ENCODE measurements at places on chromosomes 4 and X.

DNA sequence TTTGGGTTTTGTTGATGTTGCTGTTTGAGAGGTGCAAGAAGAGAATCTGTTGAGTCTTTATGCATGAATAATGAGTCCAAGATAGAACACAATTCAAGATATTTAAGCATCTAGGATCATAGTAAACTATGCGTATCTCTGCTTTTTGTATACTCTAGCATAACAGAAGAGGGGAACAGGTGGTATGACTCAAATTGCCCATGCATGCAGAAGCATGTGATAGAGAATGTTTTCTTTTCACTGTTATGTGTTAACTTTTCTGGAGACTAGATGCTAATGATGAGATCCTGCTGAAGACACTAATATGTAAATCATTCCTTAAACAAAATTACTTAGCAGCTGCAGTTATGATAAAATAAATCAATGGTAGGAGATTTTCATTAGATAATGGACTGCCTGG, 165.3 kb upstream of the FTHL17 start:
- DNase-seq, result no peak

GRCh38 chrX:68953331-68953730, 124.5 kb downstream of the EFNB1 start:
- no peak for DNase-seq

- no peak for DNase-seq
Measured at GRCh38 chr4:114282937-114283336, 303.5 kb upstream of the ARSJ start.

DNA sequence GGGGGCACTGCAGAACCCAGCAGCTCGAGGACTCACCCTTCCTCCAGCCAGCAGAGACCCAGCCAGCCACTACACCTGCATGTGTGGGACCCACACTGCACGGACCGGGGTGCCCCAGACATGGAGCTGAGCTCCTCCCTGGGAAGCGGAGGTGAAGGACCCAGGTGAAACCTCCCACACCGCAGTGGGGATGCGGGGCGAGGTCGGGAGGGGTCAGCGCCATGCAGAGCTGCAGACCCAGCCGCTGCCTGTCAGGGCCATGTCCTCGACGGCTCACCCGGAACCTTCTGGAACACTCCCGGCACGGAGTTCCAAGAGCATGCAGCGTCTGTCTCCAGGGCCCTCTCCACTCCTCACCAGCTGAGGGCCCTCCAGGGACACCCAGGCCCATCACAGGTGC, 42.6 kb downstream of the GAK start:
- DNase-seq, result no peak

DNA sequence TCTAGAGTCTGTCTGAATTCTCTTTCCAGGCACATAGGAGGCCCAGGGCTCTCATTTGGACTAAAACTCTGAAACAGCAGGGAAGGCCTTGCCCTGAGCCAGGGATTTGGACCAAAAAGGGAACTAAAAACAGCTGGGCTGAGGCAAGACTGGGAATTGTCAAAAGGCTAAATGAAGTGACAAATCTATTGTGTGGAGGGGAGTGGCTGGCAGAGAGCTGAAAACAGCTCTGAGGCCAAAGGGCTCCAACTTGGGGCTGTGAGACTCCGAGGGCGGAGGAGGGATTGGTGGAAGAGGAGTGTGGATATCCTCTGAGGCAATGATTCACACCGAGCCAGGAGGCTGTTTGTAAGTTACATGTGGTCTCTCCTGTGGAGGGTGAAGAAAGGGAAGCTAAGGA, 63.2 kb downstream of the PHEX start:
- no peak for DNase-seq

DNA sequence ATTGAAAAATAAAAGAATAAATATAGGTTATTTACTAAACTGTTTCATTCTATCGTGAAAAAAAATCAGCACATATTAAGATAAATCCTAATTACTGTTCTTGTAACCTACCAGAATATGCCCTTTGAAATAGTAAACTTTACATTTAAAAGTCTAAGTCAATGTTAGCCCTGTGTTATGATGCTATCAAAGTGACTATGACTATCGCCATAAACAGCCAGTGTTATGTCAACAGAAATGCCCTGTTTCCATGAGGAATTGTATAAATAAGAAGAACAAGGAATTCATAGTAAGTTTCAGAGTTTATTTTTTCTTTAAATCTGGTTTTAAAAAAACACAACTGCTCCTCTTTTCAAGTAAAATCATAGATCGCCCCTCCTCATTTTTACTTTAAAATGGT, 11.4 kb downstream of the NR3C2 start:
- no peak for DNase-seq

DNA sequence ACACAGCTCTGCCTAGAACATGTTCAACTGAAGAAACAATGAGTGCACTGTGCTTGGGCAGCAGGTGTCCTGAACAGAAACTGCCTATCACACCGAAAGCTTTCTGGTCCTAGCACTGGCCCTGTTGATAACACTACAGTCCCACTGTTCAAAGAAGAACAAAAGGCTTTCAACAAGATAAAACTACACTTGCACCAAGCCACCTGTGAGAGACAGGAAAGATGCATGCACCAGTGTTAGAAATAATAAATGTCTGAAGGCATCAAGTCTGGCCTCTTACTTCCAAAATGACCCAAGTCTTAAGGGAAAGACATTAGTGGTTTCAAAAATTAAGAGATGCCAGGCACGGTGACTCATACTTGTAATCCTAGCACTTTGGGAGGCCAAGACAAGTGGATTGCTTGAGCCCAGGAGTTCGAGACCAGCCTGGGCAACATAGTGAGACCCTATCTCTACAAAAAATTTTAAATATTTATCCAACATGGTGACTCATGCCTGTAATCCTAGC, 68.7 kb downstream of the APBB2 start:
- DNase-seq, result no peak

DNA sequence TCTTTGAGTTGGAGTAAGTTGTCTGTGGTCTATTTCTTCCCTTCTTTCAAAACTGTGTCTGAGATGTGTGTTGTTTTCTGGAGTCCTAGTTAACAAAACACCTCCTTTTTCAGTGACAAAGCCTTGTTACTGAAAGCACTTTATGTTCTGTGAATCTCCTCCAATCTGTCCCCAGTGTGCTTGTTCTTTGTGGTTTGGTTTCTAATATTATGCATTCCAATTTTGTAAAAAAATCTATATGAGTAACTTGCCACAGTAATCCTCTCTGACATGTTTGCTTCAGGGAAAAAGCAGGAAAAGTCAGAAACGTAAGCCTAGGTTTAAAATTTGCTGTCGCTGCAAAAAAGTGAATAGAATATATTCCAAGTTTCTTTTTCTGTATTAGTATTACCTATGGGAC, 12.4 kb downstream of the PRRG1 start:
- DNase-seq, result no peak

- no peak for DNase-seq
Measured at GRCh38 chrX:121666171-121666570, 618.8 kb downstream of the GLUD2 start.

- no peak for DNase-seq
Measured at GRCh38 chr4:1983846-1984405, 24.8 kb downstream of the NELFA start.

DNA sequence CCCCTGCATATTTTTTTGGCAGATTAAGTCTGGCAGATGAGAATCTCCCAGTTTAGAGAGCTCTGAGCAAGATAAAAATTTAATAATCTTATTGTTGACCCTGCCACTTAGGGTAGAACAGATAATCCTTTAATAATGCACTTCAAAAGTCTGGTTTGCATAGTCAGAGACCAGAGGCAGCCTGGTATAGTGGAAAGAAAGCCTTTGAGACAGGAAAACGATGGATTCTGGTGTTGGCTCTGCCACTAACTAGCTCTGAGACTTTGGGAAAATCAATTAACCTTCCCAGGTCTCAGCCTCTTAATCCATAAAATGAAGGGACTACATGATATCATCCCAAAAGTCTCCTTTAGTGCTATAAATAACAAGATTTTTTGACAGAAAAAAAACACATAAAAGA, 824.5 kb downstream of the STIM2 start:
- no peak for DNase-seq

DNA sequence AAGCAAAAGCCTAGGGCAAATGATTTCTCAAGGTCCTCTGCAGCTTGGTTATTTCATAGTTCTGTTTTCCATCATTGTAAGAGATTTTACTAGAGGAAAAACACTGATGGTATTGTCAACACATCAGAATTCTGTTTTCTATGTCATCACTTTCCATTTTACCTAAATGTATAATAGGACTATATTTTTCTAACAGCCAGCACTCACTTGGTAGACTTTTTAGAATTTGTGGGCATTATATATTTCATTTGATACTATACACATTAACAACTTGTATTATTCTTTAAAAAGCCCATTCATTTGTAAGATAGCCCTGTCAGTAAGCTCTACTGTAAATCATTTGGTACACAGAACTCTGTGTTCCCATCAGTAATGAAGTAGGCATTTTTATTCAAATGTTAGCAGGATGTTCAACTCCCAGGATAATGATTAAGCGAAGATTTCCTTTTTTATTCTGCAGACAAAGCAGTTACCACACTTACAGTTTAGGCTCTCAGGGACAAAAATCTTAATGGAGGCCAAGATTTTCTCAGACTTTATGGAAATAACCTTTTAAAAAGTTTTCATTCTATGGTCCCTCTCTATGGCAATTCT, 143.6 kb upstream of the TEX13C start:
- no peak for DNase-seq

GRCh38 chrX:125621588-125621927, 301.9 kb downstream of the TEX13C start:
- no peak for DNase-seq

DNA sequence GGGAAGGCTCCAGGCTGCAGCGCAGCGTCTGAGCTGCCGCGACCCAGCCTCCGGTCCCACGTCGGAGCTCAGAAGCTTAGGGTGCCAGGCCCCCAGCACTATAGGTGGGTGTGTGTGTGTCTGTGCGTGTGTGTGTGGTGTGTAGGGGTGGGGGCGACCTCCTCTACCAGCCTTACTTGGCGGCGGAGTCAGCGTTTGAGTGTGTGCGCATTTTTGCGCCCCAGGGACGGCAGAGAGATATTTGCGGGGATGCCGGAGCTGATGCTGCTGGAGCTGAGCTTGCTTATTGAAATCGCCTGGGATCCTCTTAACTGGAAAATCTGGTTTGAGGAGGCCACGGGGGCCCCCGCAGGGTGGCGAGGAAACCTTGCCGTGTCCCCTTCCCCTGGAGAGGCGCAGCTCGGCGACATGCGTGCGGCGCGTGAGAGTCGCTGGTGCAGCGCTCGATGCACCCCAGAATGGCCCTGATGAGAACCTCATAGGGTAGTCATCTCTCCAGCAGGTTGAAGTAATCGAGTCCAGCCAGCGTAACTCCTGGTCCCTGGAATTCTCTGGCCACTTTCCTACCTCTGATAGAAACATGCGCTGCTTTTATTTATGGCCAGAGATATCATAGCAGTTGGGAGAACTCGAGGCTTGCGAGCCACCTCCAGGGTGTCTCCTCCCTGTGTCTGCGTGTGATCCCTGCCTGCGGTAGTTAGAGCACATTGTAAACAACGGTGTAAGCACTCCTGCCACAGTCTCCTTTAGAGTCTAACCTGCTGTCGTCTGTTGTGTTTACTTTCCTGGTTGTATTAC, 2.7 kb downstream of the ADGRL3 start:
- no peak for DNase-seq

DNA sequence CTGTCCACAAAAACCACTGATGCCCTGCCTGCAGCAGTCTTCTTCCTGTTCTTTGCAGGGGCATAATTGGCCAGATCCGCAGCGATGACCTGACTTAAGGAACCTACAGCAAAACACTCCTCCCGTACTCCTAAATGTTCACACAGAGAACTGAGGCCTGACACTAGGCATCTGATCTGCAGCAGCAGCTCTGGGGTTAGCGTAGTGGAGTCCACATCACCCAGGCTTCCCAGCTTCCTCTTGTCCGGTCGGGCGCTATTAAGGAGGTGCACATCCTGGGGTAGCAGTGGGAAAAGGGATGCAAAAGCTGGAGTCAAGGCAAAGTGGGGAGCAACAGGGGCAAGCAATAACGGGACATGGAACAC, 758 bp downstream of the SCFD2 start:
- DNase-seq, result peak; percentile 4

- DNase-seq, result no peak
Measured at GRCh38 chr4:28947374-28947773, 1772.8 kb upstream of the PCDH7 start.

GRCh38 chrX:50913520-50913919, 3.0 kb downstream of the BMP15 start:
- no peak for DNase-seq

GRCh38 chr4:121693450-121693849, 3.3 kb downstream of the ANXA5 start:
- no peak for DNase-seq

DNA sequence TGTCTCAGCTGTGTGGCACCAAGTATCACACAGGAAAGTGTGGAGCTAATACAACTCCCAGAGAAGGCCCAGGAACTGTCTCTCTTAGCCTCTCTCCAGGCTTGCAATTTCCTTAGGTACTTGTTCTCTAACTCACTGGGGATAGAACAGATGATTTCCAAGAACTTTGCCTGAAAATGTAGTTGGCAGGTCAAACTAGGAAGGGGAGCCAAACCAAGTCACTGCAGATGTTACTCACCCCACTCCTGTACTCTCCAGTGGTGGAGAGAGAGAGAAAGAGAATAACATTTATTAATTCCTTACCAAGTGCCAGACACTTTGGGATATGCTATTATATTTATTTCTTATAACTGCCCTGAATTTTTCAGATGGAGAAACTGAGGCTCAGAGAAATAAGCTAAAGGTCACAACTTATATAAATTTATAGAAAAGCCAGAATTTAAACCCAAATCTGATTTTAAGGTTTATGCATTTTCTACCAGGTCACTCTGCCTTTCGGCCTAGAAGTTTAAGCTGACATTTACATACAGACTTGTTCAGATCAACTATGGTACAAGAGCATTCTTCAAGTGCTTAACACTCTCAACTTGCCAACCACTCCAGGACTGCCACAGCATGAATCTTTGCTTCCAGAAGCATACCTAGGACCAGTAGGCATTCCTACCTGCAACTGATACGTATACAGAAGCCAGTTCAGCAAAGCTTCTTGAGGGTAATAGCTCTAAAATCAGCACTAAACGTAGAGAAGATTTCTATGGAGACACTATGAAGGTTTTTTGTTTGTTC, 248.6 kb upstream of the ETNPPL start:
- DNase-seq, result no peak

GRCh38 chr4:40710484-40711254, 39.1 kb upstream of the NSUN7 start:
- no peak for DNase-seq

DNA sequence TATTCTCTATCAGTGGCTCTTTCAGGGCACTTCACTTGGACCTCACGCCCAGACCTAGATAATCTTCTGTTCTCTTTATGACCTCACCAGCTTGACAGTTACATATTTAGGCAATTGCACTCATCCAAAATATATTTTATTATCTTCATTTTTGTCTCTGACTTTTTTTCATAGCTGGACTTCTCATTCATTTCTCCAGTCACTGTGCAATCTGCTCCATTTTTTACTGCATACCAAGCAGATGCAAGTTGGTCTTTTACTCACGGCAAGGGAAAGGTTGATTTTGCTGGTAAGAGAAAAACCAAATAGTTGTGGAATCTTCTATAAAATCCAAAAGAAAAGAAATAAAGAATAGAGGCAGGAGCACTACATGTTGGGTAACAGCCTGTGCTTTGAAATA, 31.7 kb downstream of the MAD2L1 start:
- DNase-seq, result no peak

Measured in NCI-H510A (cell line).